MCF 10A (cell line): ENCODE measurements at places on chromosomes 1 and 21. TPM values are rescaled to one million over a fixed set of nuclear protein-coding genes. Genes with fewer than 3 reads are reported as not detected.

DNA sequence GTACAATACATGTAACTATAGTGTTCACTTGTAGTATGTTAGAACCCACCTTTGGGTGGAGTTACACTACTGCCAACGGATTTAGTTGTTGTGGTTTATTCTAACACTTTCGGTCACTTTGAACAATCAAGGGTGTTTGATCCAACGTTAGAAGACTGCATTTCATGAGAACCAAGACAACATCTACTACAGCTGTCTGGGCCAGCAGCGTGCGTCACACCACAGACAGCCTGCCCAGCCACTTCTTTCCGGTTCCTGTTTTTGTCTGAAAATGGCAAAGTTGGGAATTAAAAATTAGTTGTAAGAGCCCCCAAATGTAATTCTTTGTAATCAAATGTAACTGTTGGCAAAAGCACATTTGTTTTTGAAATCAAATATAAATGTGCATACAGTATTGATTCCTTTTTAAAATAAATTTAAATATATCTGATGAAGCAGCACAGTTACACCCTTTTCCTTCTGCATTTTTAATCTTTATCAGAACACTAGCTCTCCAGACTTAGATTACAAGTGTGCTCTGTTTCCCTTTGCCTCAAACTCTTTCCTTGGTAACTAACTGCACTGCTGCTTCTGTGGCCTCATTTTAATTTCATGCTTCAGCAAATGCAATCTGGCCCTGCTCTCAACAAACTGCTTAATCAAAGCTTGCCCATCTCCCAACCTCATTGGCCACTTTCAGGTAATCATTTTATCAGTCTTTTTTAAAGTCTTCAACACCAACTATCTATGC lies 86.6 kb upstream of the DPH5 start:
- DNase-seq, result no peak

- peak; percentile 86 for DNase-seq
Observed at GRCh38 chr1:204128964-204129896, 22.6 kb downstream of the ETNK2 start.

- DNase-seq, result no peak
Observed at GRCh38 chr1:3166206-3166918, 97.4 kb downstream of the PRDM16 start.

DNA sequence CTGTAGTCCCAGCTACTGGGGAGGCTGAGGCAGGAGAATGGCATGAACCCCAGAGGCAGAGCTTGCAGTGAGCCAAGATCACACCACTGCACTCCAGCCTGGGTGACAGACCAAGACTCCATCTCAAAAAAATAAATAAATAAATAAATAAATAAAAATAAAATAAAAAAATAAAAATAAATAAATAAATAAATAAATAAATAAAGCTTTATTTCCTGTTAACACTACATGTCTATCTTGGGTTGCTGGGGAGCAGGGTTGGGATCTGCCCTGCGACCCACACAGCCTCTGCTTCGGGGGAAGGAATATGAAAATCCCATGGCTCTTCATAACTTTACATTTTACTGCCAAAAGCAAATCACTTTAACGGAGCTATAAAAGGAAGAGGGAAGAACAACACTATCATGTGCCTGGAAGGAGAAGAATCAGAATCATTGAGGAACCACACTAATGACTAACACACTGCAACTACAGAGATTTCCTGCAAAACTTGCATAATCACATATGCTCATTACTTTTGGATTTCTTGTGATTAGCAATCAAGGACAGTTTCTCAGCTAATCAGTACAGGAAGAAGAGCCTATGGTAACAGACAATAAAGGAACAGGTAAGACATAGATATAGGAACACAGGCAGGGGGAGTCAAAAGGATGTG lies 72.8 kb upstream of the CD55 start:
- DNase-seq, result peak; percentile 55

DNA sequence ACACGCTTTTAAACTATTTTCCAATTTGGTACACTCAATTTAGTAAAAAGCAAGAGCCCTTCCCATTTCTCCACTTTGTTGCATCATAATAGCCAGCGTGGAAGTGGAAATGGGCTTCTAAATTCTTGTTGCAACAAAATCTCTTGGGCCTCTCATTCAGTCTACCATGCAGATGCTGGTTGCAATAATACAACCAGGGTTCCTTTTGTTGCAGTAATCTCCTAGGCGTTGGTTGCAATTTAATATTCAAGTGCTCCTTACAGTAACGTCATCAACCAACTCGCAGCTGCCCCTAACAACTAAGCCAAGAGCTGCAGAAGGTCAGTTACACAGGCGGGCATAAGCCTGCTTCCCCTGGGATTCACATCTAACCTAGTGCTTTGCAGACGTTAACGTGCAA lies 2.7 kb upstream of the HDGF start:
- no peak for DNase-seq

- DNase-seq, result no peak
Observed at GRCh38 chr1:16126160-16126559, 29.7 kb downstream of the EPHA2 start.

- no peak for DNase-seq
Observed at GRCh38 chr1:183946320-183946613, 91.3 kb downstream of the COLGALT2 start.

DNA sequence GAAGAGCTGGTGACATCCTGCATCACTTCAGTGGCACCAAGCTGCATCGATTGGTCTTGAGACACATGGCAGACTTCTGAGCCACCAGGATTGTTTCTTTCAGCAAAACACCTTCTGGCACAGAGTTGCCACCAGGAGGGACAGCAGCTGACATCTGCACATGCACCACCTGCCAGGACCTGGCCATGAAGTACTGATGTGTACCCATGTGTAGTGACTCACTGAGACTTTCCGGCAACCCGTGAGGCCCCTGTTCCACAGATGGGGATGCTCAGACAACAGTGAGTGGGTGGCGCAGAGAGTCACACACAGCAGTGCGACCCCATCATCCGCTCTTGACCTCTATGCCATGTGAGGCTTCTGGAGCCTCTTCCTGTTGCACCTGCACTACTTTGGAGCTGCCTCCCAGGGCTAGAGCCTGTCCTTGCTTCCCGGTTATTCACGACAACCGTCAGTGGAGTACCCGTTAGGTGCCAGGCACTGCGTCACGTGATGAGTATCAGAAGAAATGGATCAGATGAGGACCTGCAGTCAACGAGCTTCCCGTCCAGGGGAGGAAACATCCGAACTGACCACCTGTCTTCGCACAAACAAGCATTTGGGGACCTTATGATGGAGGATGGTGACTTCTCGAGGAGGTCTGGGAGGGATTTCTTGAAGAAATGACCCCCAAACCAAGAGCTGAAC lies 80.5 kb upstream of the VAMP3 start:
- DNase-seq, result no peak

GRCh38 chr1:201538612-201539551 lies at the start of gene NAV1:
Gene NAV1 (plus strand): TSS chr1:201539127. CDS start chr1:201622885, 83,758 bp downstream.
- peak; percentile 56 for DNase-seq

DNA sequence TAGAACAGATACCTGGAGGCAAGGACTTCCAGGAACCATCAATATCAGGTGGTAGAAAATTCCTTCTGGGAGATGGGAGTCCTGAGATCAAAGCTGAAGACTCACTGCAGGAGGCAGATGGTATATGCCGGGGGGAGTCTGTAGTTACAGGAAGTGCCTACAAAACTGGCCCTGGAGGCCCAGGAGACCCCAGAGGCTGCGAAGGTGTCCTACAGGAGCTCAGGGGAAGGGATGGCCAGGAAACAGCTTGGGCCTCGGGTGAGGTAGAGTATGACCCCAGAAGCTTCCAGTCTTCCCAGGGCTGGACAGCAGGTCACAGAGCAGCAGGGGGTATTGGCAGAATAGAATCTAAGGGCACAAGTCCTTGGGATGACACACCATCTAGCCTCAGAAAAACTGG lies 16.4 kb downstream of the IGFN1 start:
- no peak for DNase-seq

GRCh38 chr21:32516756-32517649 lies 68.3 kb downstream of the TCP10L start:
- peak; percentile 89 for DNase-seq

DNA sequence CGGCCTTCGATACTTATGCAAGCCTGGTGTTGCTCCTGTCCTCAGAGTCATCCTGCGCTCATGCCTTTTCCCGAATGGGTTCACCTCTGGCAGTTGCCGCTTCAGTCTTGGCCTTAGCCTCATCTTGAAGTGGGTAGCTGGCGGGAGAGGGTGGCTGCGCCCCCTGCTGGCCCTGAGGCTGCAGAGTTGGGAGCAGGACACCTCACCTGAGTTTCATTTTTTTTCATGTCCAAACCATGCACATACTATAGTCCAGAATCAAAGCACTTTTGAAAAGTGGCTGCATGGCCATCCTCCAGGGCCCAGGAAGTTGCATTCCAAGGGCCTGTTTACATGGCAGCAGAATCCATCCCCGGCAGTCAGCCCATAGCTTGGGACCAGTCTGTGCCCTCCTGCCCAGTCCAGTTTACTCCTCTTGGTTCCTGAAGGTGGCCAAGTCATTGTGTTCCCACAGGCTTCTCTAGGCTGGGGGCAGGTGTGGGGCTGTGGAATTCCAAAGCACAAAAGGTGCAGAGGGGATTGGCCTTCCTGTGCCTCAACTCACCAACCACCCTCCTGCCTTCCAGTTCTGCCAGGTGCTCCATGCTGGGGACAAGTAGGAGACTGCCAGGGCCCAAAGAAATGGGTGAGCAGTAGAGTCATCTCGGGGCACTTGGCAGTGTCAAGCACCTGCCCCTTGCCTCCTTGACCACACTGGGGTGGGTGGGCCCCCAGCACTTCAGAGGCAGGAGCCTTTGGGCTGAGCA lies 44.0 kb downstream of the YARS1 start:
- peak; percentile 86 for DNase-seq

Gene ERICH3
- total RNA-seq, result not detected in 2 replicates

Gene KPNA6
- 86.9 and 109 TPM in 2 replicates for total RNA-seq
